Substantia nigra (tissue), 51 donors: ENCODE measurements at places on chromosomes 6 and 20.

DNA sequence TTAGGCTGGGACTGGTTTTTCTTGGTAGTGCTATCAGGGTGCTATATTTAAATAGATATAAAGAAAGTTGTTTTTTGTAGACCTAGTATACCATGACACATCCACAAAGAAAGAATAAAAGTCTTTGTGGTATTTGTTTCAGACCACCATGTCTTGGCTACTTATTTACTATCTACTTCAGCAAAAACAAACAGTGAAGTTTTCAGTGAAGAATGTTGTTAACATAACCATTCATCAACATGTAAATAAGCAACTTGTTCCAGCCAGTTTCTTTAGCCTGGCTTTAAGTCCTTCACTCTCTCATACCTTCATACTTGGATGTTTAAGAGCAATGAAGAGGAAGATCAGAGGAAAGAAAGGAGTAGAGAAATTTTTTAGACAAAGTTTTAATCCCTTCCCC is 624.1 kb downstream of the CD109 start:
- DNase-seq, result no peak

DNA sequence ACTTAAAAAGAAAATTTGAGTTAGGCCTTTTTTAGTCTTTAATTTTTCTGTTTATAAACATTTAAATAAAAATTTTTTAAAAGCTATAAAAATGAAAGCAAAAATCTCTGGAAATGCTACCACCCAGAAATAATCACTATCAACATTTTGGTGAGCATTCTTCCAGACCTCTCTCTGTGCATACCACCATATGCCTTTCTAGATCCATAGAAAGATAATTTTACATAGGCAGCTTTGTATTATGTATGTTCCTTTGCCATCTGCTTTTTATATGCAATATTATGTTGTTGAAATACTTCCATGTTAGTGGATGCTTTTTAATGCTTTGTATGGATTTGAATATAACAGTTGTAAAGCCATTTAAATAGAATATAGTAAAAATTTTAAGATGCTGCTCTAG is 496.7 kb upstream of the HTR1E start:
- no peak for DNase-seq

GRCh38 chr6:43277643-43278523 is 20.2 kb upstream of the SLC22A7 start:
- no peak for DNase-seq

DNA sequence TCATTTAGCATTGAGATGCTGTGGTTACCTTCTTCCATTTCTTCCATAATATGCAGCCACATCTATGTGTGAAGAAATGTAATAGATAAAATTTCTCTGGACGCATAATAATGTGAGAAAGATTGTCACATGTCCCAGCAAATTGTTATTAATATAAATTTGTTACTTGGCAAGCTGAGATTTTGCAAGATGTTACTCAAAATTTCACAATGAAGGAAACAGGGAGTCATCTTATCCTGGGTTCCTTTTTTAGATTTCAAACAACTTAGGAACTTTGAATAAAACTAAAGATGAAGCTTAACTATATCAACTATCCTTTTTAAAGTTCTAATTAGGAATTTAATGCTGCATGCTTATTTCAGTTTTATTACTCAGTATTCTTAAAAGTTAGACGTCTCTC is 3.6 kb downstream of the ESR1 start:
- no peak for DNase-seq

DNA sequence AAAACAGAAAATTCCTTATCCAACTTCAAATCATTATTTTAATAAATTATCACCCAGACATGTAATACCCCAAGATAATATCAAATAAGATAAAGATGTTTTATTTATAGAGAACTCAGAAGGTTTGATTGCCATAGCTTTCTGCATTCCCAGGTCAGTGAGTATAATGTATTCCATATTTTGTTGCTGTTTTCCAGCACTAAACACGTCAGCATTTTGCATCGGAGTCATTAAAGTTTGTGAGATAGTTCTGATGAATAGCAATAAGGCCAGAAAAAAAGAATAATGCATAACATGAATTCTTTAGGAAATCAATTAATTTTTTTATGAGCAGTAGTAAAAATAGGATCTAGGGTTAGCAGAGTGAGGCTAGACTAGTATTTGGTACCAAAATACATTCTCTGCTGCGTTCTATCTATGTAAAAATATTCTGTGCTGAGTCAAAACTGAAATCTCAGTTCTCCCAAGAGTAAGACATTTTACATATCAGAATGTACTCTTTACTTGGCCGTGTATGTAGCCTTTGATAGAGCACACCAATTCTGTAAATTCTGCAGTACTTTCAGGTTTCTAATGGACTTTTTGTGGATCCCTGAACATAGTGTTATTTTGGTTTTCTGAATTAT is 269.9 kb upstream of the AGPAT4 start:
- no peak for DNase-seq

GRCh38 chr6:102300350-102300749 is 906.8 kb downstream of the GRIK2 start:
- no peak for DNase-seq

GRCh38 chr6:26215585-26216358 is 128.5 kb downstream of the HFE start:
- DNase-seq, result no peak

- no peak for DNase-seq
These were observed 53.4 kb downstream of the EDN1 start for GRCh38 chr6:12343440-12344162.

- DNase-seq, result no peak
These were observed 408.4 kb downstream of the MAFB start for GRCh38 chr20:40280616-40281015.

DNA sequence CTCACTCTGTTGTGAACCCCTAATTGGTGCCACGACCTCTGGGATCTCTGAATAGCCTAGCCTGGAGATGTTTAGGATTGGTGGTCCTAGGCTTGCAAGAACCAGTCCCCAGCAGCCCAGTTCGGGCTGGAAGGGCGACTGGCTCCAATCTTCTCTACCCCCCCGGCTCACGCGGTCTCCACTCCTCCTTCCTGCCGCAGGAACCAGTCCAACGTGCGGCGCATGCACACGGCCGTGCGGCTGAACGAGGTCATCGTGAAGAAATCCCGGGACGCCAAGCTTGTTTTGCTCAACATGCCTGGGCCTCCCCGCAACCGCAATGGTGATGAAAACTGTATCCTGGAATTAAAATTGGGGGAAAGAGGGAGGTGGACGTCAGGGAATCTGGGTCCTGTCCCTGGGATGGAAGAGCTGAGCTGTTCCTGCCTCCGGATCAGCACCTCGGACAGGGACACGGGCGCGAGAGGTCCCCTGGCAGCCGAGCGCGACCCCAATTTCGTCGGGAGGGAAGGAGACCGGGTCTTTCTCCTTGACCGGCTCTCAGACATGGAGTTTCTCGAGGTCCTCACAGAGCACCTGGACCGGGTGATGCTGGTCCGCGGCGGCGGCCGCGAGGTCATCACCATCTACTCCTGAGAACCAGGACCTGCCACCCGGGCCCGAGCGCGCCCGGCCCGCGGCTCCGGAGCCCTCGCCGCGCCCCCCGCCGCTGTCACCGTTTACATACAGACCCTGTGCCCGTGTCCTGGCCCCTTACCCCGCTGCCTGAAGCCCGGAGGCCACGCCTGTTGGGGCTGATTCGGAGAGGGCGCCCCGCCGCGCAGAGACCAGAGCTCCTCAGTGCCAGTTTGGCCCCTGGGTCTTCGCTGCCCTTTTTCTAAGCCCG is 28.2 kb downstream of the SLC12A5 start:
- no peak for DNase-seq

DNA sequence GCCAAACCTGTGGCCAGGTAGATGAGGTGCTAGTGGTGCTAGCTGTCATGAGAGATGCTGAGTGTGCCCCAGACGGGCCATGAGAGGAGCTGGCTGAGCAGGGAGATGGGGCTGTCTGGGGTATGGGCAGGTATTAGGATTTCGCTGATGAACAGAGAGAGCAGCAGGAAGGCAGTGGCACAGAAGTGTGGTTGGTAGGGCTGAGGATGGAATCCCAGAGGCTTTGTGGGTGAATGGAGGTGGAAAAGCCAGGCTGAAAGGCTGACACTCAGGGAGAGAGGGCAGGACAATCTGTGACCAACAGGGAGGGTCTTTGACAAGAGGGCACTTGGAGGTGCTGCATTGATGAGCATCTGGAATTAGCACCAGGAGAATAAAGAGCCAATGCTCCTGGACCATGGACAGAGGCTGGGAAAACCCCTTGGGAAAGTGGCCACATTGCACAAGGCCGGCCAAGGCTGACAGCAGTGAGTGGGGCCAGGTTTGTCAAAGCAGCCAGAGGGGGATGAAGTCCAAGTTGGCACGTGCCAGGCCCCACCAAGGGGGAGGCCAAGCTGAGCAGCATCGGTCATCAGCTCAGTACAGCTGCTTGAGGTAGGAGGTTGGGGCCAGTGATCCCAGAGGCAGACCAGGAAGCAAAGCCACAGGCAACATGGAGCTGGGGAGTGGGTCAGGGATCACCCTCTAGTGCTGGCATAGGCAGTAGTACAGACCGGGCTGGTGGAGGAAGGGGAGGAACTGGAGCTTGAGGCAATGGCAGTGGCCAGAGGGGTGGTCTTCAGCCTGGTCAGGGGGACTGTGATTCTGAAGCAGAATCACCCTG is 19.7 kb upstream of the SGK2 start:
- no peak for DNase-seq

DNA sequence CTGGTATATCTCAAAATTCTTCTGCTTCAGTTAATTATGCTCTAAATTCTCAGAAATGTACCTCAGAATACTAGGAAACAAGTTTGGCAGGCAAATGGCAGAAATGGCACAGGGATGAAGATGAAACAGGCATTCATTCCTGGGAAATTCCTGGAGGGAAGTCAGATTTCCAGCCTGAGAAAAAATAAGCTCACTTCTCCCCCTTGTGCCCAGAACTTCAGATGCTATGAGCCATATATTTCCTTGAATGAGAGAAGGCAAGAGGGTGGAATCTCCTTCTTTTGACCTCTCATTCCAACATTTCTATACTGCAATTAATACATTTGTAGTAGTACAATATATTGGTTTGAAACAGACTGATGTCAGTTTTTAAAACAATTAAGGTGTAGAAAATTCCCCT is 22.8 kb downstream of the RGS17 start:
- no peak for DNase-seq

DNA sequence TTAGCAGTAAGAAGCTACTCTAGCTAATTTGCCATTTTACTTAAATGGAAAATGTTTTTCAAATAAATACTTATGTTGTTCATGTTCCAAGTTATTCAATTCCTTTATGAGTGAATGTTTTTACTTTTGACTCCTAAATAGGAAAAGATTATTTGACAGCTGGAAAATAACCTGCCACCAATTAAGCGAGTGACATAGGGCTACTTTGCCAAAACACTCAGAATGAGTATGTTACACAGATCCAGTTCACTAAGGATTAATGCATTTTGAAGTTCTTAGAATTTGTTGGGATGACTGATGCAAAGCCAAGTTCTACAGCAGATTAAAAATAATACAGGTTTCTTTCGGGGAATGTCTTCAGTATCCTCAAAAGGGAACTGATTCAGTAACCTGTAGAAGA is 144.4 kb downstream of the ADGRG6 start:
- no peak for DNase-seq

DNA sequence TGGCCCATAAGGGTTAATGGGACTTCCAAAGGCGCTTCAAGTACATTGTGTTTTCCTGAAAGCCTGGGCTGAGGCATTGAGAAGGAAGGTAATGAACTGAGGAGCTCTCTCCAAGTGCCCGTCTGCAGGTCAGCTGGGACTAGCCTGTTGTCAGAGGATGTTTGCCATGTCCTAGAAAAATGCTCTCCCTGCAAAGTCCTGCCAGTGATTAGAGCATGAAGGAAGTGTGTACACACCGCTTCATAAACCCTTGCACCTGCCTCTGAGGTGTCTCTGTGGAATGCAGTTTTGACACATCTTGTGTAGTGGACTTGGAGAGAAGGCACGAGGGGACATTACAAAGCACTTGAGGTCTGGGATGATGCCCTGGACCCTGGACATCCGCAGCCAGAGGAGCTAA is 506.7 kb downstream of the KIF16B start:
- no peak for DNase-seq

GRCh38 chr6:157579467-157580031 is 198.6 kb downstream of the ZDHHC14 start:
- DNase-seq, result no peak

GRCh38 chr6:168394606-168395005 is 46.4 kb upstream of the SMOC2 start:
- no peak for DNase-seq
